ENCODE measurements at places on chromosomes 5 and 9.

- DNase-seq, result no peak
These were observed 7.9 kb downstream of the GABRP start for GRCh38 chr5:170791325-170791954.

DNA sequence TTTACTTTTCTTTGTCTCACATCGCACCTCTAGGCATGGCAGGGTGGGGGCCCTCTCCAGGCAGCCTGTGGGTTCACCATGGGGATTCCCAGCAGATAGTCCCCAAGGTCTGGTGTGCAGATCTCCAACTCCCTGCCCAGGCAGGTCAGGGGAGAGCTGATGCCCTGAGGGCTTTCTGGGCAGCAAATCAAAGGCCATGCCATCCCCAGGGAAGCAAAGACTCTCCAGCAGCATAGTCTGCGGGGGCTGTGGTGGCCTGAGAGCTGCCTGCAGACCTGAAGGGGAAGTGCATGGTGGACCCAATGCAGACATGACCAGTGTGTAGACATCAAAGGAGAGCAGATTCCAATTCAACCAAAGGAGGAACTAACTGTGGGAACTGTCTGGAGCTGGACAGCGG lies 7.7 kb downstream of the NEURL1B start:
- no peak for DNase-seq

- no peak for DNase-seq
These were observed 322.4 kb downstream of the SLIT3 start for GRCh38 chr5:168978500-168978899.

- no peak for DNase-seq
These were observed 17.8 kb downstream of the MED10 start for GRCh38 chr5:6360323-6361072.

DNA sequence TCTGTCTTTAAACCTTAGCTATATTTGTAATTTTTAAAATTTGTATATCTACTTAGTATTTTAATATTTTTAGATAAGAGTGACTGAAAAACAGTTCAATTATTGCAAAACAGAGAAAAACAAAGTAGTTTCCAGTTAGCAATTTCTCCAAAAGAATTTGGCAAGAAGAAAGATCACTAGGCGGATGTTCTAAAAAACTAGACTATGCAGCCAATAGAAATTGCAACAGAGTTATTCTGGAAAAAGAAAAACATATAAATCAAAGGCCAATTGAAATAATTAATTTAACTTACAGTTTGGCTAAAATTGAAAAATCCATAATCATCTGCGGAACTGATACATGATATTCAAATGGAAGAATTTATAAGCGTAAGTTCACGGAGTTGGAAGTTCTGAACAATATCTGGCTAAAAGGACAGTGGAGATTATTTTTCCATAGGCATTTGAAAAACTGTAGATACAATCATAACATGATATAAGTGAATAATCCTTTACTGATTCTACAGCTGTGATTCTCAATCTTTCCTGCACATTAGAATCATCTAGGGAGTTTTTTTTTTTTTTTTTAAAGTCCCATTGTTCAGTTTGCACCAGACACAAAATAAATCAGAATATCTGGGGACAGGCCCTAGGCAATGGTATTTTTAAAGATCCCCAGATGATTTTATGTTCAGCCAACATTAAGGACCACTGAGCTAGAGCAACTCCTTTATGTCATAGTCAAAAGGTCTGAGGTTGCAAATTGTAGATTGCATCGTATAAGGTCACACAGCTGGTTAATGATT lies 605.1 kb upstream of the DAB2 start:
- no peak for DNase-seq

Measured in CD8-positive, alpha-beta T cell (primary cell).